ENCODE measurements at places on chromosomes 7 and 10. TPM values are rescaled to one million over a fixed set of nuclear protein-coding genes. Genes with fewer than 3 reads are reported as not detected.

Gene PHKG1
- 8.3 TPM for total RNA-seq

Gene HTR7
- 0.35 TPM for total RNA-seq

Gene GIMAP1
- 7.4 TPM for total RNA-seq

Gene SCART1
- 1.9 TPM for total RNA-seq

Gene CTAGE15
- 11.6 TPM for total RNA-seq

DNA sequence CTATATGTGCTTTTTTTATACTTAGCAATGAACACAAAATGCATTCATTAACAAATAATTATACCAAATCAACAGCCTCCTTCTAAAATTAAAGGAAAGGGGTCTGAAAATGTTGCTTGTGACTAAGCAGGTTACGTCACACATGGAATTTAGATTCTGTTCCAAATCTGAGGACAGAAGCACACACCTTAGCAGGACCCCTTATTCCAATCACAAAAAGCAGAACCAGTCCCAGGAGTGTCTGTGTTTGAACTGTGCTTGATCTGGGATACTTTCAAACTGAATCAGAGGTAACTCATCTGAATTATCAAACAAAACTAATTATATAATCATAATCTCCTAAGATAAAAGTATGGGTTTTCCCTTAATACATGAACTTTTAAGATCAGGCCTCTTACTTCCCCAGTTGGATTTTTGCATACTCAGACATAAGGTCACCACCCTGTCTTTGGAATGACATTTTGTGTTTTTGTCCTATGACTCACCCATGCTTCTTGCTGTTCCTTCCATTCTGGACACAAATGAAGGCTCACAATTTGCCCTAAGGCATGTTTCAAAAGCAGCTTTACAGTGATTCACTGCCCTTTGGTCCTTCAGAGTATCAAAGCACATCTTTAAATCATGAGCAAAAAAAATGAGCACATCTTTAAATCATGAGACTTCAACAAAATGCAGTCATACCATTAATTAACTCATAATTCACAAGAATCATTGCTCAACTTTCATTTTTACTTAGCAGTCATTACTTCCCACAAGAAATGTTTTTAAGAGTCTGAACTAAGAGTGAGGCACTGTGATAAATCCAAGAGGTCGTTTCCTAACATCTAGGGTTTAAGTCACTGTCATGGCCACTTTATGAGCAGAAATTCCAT lies 35.5 kb downstream of the SEMA3C start:
- no peak for DNase-seq

DNA sequence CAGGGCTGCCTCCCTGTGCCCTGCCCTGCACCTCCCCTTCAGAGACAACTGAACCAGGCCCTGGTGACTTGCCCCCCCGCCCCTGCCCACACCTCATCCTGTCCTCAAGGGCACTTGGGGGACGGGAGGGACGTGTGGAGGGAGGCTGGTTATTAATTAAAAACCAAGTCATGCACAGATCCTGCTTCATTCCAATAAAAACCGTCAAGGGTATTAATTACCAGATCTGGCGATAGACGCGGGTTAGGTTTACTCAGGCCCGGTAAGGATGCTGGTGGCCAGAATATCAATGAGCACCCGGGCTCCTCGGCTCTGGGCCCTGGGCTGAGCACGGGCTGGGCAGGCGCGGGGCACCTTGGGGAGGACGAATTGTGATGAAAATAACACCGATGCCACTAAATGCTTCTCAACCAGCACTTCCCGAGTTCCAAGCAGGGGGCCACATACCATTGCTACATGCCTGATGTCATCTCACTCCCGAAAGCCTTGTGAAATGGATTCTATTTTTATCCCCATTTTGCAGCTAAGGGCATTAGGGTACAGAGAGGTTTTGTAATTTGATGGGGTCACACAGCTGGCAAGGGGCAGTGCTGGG lies 24.5 kb upstream of the GTF2IRD1 start:
- no peak for DNase-seq

- DNase-seq = no peak
Observed at GRCh38 chr7:90994121-90994520, 270.1 kb upstream of the FZD1 start.
